ENCODE measurements at places on chromosomes 16 and 17. TPM values are rescaled to one million over a fixed set of nuclear protein-coding genes. Genes with fewer than 3 reads are reported as not detected.

TAOK1 gene
- 11.0 TPM for polyA plus RNA-seq

KRTAP4-7 gene
- polyA plus RNA-seq, result not detected

ABCC11 gene
- polyA plus RNA-seq, result 0.06 TPM

KCNJ18 gene
- polyA plus RNA-seq, result not detected

LGALS9 gene
- polyA plus RNA-seq, result 83.3 TPM

ENPP7 gene
- polyA plus RNA-seq, result not detected

CCDC92B gene
- polyA plus RNA-seq, result not detected

AANAT gene
- not detected for polyA plus RNA-seq

KRTAP3-2 gene
- polyA plus RNA-seq, result not detected

DGKE gene
- 6.4 TPM for polyA plus RNA-seq

MAP3K14 gene
- polyA plus RNA-seq, result 5.4 TPM

ZPBP2 gene
- not detected for polyA plus RNA-seq

C1QTNF1 gene
- polyA plus RNA-seq, result 3.1 TPM

CTF1 gene
- polyA plus RNA-seq, result 4.3 TPM

PIK3R5 gene
- polyA plus RNA-seq, result not detected

DNA sequence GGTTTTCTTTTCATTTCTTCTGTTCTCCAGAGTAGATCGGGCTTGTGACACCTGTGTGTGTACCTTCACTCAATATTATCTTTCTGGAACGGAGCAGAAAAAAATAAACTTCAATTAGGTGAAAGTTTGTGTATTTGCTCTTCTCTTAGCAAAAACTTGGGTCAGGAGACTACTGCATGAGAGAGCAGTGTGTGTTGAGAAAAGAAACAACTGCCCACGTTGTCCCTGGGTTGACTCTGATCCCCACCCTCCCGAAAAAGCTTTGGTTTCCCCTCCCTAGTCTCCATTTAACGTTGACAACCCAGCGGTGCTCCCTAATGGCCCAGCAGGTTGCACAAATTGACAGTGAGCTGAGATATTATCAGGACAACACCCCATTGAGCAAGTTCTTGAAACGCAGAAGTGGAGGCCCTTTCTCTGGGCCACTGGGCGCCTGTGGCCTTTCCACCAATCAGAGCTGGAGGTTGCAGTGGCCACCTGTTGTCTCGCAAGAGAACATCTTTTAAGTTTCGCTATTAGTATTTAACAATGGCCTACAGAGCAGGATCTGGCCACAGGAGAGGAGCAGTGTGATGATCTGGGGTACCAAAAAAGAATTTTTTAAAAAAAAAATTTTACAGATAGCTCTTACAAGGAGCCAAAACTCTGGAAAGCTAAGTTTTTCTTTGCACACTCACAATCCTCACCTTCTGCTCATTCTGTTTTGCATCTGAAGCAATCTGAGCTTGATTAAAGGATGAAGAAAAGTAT, 1.5 kb upstream of the TOX3 start:
- no peak for DNase-seq

DNA sequence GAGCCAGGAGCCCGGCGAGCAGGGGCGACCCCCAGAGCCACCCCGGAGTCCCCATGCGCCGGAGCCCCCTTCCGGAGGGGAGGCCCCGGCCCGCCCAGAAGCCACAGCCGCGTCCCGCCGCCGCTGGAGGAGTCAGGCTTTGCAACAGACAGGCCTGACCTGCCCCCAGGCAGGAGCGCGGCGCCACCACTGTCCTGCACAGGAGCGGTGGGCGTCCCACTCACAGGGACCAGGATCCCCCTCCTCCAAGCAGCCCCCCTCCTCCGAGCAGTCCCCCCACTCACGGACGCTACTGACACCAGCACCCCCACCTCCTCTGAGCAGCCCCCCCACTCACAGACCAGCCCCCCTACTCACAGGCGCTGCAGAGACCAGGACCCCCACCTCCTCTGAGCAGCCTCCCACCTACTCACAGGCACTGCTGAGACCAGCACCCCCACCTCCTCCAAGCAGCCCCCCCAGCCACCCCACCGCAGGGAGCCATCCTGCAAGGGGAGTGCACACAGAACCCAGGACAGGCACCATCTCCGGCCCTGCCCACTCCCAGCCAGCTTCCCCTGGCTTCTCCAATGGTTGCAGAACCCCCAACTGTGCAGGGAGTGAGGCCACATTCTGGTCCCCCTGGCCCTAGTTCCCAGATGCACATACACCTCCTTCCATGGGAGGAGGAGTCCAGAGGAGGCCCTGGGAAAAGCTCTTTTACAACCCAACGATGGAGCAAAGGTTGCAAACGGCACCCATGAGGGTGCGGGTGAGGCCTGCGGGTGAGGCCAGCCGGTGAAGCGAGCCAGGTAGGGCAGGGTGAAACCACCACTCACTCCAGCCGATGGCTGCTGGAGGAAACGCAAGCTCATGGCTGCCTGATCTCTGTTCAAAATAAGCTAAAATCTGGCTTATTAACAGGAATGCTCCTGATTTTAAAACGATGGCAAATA, 69.9 kb downstream of the ABR start:
- no peak for DNase-seq

- no peak for DNase-seq
Observed at GRCh38 chr17:74228306-74228978, 15.1 kb downstream of the TTYH2 start.

DNA sequence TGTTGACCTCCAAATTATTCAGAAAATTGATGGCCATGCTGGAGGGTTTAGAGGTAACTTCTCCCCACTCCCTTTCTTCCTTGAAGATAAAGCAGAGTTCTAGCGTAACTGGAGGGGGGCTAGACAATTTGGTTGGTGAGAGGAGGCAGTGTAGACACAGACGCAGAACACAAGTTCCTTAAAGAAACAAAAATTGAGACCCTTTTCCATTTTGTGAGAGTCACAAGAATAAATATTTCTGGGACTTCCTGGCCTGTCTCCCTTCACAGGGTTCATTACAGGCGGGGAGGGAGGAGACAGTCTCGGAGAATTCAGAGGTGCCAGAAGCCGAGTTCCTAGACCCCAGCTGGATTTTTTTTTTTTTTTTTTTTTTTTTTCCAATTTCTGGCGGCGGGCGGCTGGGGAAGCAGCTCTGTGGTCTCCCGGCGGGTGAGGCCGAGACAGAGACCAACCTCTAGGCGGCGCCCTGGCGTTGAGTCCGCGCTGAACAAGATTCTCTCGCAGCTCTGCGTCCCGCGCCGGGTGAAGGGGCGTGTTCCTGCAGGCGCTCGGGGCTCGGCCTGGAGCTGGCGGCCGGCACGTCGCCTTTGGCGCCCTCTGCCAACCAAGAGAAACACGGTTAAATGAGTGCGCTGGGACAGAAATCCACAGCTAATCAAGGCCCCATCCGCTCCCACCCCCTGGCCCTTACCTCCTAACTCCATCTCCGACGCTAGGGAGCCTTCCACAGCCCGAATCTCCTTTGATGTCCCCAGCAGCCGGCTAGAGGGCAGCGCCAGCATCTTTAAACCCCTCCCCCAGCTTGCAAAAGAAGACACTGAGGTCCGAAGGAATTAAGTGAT, 10.2 kb upstream of the HOXB9 start:
- peak; percentile 93 for DNase-seq

DNA sequence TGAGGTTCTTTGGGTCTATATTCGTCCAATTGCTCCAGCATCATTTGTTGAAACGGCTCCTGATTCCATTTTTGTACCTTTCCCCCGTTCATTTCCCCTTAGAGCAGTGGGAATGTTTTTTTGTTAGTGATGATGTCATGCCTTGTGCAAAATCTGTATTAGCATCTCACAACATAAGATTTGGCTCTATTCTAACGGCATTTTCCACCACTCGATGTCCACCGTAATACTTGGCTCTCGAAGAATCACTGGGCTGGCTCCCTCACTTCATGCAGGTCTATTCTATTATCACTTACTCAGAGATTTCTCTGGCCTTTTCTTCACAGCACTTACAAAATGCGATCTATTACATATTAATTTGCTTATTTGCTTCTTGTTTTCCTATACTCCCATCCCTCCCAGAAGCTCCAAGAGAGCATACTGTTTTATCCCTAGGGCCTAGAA, 571 bp upstream of the NME1 start:
- no peak for DNase-seq

DNA sequence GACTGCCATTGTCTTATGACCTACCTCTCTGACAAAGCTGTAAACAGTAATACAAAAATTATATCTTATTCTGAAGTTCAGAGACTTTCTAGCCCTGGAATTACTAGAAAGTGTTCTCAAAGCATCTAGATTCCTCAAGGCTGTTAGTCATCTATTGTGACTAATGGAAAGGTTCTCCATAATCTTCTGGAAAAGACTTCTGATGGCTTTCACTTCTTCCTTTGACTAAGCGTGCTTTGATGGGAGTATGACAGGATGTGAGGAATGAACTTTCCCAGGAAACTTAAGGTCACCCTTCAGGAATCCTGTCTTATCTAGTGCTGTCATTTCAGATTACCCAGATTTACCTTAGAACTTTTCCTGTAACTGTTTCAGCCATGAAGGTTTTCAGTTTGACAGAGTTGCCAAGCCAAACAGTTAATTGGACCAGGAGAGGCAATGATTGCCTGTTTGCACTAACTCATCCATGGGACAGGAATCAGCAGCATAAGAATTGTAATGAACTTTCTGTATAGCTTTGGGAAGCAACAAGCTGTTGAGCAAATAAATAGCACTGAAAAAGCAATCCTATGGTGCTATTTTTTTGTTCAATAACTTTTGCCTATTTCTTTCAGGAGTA, 43.5 kb downstream of the AP2B1 start:
- DNase-seq, result peak; percentile 79

GRCh38 chr17:68533887-68534694, 21.9 kb downstream of the PRKAR1A start:
- peak; percentile 29 for DNase-seq

- DNase-seq, result no peak
Observed at GRCh38 chr17:82241926-82242697, 13.3 kb downstream of the SLC16A3 start.

GRCh38 chr17:75341784-75342486, 52.7 kb upstream of the SLC25A19 start:
- no peak for DNase-seq

DNA sequence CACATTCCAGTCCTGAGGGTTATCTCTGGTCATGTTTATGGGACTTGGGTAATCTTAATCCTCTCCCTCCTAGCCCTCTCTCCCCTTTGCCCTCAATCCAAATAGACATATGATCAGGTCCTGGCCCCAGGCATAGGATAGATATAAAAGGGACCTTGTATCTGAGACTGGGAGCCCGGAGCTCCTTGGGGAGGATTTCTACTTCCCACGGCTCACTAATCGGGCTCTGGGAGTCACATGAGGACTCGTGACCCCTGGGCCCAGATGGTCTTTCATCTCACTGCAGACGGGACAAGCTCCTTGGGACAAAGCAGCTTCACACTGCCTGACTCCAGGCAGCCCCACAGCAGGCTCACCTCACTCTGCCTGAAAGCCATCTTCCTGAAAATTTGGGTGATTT, 57.8 kb upstream of the LYRM9 start:
- DNase-seq, result no peak

GRCh38 chr17:10745231-10745630, 15.4 kb upstream of the TMEM220 start:
- DNase-seq, result no peak

DNA sequence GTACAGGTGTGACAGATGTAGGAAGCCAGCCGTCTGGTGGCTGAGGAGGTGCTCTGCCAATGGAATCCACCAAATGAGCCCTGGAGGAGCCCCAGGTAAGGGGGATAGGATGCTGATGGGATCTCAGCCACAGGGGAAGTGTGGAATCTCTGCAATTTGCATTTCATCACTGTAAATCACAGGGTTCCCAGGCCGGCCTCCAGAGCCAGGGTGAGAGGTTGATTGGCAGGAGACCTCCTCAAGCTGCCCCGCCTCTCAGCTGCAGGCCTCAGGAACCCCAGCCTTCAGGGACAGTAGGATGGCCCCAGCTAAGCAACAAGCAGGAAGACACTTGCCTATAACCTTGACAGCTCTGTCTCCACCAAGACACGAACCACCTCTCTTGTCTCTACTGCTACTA, 39.4 kb downstream of the RTN4RL1 start:
- no peak for DNase-seq

DNA sequence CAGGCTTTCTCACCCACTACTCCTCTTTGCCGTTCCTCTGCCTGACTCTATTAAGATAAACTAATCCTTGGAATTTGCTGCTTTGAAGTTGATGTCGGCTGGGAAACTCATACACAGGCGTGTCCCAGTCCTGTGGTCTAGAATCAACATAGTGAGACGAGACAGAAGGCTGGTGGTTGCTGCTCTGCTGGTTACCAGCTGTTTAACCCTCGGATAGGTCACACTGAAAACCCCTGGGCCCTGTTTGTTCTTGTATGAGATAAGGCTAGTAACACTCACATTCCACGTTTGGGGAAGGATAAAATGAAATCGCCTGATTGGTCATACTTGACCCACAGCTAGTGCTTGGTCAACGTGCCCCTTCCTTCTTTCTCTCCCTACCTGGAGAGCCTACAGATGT, 517.0 kb downstream of the CDH13 start:
- DNase-seq, result no peak

- DNase-seq, result peak; percentile 51
Observed at GRCh38 chr16:56370875-56371659, 54.3 kb downstream of the AMFR start.

GRCh38 chr17:66483906-66484305, 181.5 kb downstream of the PRKCA start:
- DNase-seq, result no peak

DNA sequence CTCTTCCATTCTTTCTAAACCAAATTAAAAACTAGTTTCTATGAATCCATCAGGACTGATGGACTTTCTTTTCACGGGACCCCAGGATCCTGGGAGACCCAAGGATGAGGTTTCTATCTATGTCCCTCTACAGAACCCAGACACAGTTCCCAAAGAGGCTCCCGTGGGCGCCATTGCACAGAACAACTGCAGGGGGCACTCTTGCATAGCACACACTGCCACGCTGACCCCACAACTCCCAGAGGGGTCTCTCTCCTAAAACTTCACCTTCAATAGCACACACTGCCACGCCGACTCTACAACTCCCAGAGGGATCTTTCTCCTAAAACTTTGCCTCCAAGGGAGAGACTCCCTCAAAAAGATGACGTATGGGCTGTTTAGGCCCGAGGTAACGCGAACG, 9.0 kb downstream of the ABR start:
- DNase-seq, result no peak

Data from endothelial cell of umbilical vein (primary cell).